ENCODE measurements at places on chromosomes 7 and 10.

DNA sequence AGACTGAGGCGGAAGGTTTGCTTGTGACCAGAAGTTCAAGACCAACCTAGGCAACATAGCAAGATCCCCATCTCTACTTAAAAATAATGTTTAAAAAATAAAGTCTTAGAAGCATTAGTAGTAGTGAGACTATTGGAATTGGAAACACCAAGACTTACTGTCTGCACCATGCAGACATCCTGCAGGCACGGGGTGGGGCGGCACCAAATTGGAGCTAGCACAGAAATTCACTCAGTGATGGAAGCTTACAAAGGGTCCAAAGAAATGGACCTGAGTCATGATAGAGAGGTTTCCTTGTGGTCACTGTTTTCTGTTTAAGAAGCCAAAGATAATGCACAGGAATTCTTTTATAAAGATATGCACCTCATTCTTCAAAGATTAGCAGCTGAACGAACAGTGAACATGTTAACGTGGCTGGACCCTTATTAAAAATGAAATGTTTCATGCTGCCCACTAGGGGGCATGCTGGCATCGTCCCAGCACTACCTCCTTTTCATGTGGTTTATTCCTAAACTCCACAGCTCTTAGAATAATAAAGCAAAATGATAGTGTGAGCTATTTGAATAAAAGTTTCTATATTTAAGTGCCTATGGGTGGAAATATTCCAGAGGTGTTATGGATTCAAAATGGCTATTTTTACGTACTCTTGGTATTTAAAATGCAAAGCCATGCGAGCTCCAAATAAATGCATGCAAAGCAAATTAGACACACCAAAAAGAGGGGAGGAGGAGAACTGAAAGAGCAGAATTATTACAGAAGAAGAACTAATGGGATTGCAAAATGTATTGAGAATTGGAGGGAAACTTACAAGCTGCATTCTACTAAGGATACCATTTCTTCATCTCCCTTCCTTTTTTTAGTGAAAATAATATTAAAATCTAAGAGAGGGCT, 28.6 kb downstream of the PDSS1 start:
- no peak for DNase-seq

DNA sequence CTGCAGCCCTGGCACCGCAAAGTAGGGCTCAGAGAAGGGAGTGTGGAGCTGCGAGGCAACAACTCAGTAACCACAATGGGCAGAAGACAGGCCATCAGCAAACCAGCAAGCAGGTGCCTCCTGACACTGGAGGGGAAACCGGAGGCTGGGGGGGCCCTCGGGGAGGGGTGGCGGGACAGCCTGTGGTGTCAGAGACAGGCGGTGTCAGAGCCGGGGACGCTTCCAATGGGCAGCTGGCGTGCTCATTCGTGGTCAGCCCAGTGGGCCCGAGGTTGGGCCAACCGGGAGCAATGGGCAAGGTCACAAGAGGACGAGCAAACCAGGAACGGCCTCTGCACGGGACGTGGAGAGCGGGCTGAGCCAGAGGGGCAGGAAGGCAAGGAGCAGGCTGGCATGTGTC, 158.1 kb downstream of the MAD1L1 start:
- no peak for DNase-seq

DNA sequence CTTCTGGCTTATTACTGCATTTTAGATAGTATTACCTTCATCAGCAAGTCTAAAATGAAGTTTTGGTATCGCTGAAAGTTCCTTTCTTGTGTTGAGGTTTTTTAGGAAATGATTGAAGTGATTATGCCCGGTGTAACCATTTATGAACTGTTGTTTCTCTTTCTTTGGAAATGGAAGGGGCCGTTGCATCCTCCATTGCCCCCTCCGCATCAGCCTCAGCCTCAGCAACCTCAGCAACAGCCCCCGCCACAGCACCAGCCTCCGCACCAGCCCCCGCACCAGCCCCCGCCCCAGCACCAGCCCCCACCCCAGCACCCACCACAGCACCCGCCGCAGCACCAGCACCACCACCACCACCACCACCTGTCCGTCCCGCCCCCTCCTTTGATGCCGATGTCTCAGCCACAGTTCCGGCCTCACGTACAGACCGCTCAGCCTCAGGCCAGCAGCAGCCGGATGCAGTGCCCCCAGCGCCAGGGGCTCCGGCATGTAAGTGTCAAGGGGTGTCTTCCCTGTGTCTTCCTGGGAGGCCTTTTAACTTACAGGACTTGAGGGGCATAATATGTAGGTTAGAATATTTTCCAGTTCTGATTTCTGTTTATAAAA, 72.6 kb downstream of the SHH start:
- DNase-seq: no peak

DNA sequence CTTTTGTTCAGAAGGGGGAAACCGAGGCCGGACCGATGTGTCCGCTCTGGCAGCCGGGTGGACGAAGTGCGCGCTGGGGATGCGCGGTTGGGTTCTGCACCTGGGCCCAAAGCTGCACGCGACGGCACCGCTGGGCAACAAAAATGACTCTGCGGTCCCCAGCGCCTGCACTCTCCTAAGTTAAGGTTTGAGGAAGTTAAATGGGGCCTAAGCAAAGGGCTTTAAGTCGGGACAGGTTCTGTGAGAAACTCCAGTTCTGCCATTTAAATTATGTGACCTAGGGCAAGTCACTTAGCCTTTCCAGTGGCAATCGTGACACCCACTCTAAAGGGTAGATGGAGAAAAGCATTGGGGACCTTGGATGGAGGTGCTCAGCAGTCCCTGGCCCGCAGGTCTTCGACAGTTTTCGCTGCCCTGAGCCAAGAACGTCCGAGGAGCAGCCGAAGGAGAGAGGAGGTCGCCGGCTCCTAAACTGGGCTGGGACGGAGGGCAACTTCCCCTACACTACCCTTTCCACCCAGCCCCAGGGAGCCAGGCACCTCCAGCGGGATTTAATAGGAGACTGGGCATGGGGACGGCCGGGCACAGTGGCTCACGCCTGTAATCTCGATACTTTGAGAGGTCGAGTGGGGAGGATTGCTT, 534 bp upstream of the ACBD5 start:
- peak; percentile 7 for DNase-seq

DNA sequence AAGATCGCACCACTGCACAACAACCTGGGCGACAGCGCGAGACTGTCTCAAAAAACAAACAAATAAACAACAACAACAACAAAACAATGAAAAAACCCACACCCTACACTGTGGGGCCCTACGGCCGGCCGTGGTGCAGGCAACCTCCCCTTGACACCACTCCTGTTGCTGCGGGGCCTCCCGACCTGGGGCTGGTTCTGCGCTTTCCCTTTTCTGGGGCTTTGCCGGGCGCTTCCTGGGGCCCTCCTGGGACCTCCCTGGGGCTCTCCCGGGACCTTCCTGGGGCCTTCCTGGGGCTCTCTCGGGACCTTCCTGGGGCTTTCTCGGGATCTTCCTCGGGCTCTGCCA, 46.6 kb downstream of the INSIG1 start:
- DNase-seq: no peak

Data from SIG-M5 (cell line).